NCI-H2029 treated with DMSO at 0.1 percent for 48 hours (cell line): ENCODE measurements at places on chromosomes 11 and 22.

DNA sequence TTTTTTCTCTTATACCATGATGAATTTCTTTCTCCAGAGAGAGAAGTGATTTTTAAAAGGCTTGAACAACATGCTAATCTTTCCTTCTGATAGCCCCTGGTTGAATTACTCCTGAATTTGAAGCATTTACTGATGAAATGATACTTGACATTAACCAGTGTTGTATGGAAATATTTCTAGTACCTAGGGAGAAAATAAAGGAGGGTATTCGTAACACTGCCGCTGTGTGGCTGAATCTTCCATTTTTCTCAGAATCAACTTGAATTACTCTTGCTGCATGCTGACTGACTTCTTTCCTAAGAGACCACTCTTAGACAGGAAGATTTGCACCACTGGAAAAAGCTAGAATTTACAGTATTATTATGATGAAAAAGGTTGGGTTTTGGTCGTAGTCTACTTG lies 118.3 kb downstream of the FAT3 start:
- DNase-seq, result no peak

DNA sequence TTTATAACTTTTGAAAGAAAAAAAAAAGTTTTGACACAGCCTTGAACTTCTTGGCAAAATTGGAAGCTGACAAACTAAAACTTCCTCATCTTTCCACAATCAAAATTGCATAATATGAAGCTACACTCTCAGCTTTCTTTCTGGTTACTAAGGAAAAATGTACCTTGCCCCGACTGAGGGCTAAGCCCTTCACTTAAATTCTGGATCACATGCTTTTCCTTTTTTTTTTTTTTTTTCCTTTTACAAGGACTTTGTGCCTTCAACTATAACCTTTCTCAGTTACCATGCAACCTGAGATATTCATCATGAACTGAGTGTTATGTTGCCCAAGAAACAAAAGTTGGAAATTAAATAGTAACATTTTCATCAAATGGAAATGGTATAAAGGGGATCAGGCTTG lies 188.5 kb upstream of the CARD18 start:
- DNase-seq, result no peak

DNA sequence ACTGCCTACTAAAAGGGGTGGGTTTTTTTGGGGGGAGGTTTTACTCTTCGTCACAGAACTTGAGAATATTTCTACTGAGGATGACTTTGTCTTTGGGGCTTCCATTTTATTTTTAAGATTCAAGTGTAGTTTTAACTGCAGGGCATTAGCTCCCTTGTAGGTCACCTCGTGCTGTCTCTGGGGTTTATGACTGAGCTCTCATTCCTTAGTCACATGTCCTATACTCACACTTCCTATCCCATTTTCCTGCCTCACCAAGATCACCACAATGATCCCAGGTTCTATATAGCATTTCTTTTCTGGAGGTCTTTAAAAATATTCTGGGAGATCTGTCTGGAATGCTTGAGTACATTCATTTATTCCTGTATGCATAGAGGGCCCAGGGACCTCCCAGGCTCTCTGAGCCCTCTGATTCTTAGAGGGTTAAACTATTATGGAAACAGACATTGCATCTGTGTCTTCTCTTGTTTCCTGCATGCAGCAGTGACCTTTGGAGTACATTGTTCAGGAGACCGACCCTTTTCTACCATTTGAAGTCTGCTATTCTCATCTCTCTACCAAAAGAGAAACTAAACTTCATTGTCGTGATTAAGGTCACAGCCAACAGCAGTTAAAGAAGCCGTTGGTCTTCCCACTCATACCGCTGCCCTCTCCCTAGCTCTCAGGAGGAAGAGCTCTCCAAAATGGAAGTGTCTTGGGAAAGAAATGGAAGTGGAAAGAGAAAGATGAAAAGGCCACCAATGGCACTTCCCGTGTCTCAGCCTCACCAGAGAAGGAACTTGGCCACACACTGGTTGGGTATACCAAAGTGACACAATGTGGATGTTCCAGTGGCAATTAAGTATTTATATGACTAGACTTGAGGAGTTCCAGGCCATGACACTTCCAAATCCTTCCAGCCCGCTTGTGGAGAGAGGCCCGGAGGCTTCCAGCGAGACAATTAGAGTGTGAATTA lies 77.5 kb downstream of the ZBTB16 start:
- no peak for DNase-seq

DNA sequence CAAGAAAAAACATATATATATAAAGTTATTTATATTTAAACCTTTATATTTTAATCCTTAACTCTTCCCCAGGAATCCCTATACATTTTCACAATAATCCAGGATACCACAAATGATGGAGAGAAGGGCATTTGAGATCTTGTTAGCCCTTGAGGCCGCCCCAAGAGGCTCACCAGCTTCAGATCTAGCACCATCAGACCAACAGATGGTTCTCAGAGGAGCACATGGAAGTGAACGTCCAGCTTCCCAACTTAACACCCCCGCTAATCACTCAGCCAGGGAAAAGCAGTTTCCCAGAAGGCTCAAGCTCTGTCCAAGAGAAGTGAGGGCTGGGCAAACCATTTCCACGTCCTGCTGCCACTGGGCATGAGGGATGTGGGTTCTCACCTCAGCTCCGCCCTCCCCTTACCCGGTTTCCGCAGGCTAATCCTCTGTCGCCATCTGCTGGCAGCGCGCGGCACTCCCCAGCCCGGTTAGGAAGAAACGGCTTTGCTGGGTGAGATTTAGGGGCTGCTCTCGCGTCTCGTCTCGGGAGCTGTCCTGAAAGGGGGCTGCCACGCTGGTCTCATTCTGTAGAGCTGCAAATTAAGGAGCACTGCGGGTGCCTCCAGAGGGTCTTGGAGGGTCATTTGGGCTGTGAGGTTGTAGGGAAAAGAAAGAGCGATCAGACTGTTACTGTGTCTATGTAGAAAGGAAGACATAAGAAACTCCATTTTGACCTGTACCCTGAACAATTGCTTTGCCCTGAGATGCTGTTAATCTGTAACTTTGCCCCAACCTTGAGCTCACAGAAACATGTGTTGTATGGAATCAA lies 6.8 kb upstream of the FAM111A start:
- DNase-seq, result no peak

DNA sequence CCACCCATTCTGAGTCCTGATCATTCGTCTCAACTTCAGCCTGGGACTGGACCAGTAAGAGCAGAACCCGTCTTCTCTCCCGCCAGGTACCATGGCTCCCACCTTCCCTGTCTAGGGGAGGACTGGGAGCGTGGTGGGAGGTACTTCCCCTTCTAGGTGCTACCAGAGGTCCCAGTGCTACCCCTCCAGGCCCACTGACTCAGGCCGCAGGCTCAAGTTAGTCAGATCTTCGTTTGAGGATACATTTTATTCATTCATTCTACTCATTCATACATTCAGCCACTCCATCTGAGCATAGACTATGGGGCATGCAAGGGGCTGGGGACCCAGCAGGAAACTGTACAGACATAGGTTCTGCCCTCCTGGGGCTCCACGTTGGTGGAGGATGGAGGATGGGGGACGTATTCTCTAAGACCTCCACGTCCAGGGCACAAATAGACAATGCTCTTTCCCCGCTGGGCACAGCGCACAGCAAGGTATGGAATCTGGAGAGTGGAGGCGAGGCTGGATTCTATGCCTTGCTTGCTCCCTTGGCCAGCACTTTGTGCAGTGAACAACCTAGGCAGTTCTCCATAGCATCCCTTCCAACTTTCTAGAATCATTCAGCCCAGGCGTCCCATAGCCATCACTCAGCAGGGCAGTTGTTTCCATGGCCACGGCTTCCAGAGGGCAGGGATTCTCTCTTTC lies 1.0 kb upstream of the RAB3IL1 start:
- DNase-seq, result no peak

GRCh38 chr11:5234381-5234834 lies at the start of gene HBD:
Gene HBD, minus strand, starts transcription at chr11:5234483. Its CDS starts 50 bp downstream, at chr11:5234433.
- no peak for DNase-seq

DNA sequence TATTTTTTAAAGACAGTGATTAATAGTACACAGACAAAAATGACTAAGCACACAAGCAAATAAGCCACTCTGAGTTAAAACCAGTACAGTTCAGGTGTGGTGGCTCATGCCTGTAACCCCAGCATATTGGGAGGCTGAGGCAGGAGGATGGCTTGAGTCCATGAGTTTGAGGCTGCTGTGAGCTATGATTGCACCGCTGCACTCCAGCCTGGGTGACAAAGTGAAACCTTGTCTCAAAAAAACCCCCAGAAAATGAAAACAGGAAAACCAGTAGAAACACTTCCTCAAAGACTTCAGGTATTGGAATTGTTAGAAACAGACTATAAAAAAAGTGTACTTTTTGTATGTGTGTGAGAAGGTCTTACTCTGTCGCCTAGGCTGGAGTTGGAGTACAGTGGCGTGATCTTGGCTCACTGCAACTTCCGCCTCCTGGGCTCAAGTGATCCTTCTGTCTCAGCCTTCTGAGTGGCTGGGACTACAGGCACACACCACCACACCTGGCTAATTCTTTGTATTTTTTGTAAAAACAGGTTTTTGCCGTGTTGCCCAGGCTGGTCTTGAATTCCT lies 33.0 kb downstream of the PPP6R2 start:
- DNase-seq, result no peak

DNA sequence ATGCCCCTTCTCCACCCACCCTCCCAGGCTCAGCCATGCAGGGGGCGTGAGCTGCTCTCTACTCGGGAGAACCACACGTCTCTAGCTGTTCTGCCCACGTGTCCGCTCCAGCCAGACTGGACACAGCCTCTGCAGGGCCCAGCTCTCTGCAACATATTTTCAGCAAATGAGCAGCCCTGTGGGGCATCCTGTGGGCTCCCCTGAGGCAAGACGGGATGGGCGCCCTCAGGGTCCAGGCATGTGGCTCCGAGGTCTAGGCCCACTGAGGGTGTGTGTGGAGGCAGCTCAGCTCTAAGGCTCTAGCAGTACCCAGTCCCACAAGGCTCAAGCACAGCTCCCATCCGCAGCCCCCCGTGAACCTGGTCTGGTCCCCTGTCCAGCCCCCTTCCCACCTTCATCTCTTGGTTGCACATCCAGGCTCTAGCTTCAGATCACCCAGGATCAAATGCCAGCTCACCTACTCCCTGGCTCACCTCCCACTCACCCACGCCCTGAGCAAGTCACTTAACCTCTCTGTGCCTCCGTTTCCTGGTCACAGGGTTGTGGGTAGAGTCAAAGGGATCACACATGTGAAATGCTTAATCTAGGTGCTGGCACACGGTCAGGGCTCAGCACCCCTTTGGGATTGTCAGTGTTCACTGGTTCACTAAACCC lies 57.8 kb upstream of the TCF20 start:
- DNase-seq, result no peak

DNA sequence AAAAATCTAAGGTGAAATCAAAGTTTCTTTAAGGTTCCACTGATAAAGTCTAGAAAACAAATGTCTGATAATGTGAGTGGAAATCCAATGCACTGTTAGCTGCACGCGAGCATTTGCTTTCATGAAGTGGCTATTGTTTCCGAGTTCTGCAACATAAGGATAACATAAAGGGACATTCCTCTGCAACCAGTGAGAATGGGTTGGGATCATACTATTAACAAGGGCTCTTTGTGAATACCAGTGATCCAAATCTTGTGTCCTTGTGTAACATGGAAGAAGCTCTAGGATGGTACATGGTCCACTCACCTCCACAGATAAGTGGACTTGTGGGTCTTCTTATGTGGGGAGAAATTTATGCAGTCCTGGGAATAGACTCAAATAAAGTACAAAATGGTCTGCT lies 24.6 kb downstream of the APIP start:
- no peak for DNase-seq

- no peak for DNase-seq
Observed at GRCh38 chr11:120021978-120022377, 115.9 kb downstream of the TRIM29 start.

- DNase-seq, result no peak
Observed at GRCh38 chr11:103870821-103871309, 165.6 kb upstream of the DDI1 start.
